ENCODE measurements at places on chromosomes 12 and 14.

DNA sequence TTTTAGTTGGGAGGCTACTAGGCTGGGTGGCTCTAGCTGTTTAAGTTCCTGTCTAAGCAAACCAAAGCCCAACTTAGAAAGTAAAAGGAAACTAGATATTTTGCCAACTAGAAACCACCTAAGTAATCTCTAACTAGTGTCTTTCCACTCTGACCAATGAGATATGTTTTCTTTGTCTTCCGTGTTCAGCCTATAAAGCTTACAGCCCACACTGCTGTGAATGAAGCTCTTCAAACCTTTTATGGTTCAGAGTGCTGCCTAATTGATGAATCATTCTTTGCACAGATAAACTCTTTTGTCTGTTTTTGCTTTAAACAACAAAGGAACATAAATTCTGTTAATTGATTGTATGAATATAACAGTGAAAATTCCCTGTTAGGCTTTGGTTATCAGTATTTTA lies 66.1 kb downstream of the FUT8 start:
- DNase-seq: peak; percentile 87

- DNase-seq: no peak
Observed at GRCh38 chr12:39413836-39414771, 28.8 kb downstream of the KIF21A start.

GRCh38 chr12:13130981-13131380 lies 27.5 kb upstream of the GSG1 start:
- DNase-seq: no peak

GRCh38 chr12:88299567-88300101 lies 157.5 kb downstream of the TMTC3 start:
- DNase-seq: peak; percentile 97

- DNase-seq: no peak
Observed at GRCh38 chr12:117444781-117445180, 83.4 kb upstream of the NOS1 start.

GRCh38 chr14:99660794-99661193 lies 15.9 kb downstream of the HHIPL1 start:
- no peak for DNase-seq

GRCh38 chr12:49936925-49937324 lies 13.6 kb upstream of the AQP2 start:
- DNase-seq: no peak

All from M059J (cell line).